ENCODE measurements at places on chromosomes 12 and 14.
A peak's percentile ranks its signal among the peaks of the same experiment; 100 is the strongest.

- no peak for DNase-seq
These were observed 26.9 kb downstream of the DAAM1 start for GRCh38 chr14:59215322-59215721.

- DNase-seq, result no peak
These were observed 6.7 kb downstream of the PLCZ1 start for GRCh38 chr12:18731156-18731555.

GRCh38 chr12:124687174-124687902, 119.9 kb upstream of the NCOR2 start:
- DNase-seq, result no peak

DNA sequence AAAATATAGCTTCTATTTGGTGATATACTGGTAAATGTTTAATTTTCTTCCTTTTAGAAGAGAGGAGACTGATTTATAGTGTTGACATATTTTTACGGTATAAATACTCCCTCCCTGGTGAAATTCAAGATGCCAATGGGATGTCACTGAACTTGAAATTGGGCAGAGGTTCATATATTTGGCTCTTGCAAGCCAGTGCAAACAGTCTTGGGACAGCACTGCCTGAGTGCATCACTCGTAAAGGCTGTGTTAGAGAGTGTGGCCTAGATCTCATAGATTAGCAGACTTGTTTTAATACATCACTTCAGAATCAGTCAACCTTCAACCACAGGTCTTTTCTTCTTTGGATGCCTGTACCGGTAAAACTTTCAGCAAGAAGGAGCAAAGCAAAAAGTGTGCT, 681.0 kb downstream of the NRXN3 start:
- DNase-seq, result no peak

- DNase-seq, result no peak
These were observed 58.1 kb downstream of the CPNE8 start for GRCh38 chr12:38847247-38847646.

GRCh38 chr14:50257732-50258131, 26.4 kb upstream of the SOS2 start:
- DNase-seq, result no peak

DNA sequence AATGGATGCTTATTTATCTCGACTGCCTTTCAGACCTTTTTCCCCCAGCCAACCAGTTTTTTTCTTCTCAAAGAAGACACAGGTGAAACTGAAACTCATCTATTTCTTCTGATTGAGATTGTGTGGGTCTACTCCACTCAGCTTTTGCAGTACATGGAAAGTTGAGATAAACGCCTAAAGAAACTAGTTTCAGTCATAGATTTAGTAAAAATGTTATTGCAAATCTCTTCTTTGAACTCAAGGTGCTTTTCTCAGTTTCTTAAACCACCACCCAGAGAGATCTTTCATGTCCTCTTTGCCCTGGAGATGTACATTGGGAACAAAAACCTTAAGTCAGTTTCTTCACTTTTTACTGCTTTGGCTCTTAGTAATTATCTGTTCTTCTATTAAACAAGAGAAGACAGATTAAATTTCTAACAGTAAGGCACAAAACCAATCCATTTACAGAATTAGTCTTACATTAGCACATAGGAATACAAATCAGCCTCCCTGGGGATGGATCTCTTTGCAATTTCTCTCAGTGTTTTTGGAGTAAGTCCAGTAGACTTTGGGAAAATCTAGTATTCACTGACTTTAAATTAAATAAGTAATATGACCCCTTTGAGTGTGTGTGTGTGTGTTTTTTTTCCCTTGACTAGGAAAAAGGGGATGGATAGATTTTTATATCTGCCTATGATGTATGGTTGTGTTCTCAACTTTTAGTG, 11.6 kb downstream of the FBXW8 start:
- DNase-seq, result peak; percentile 30

DNA sequence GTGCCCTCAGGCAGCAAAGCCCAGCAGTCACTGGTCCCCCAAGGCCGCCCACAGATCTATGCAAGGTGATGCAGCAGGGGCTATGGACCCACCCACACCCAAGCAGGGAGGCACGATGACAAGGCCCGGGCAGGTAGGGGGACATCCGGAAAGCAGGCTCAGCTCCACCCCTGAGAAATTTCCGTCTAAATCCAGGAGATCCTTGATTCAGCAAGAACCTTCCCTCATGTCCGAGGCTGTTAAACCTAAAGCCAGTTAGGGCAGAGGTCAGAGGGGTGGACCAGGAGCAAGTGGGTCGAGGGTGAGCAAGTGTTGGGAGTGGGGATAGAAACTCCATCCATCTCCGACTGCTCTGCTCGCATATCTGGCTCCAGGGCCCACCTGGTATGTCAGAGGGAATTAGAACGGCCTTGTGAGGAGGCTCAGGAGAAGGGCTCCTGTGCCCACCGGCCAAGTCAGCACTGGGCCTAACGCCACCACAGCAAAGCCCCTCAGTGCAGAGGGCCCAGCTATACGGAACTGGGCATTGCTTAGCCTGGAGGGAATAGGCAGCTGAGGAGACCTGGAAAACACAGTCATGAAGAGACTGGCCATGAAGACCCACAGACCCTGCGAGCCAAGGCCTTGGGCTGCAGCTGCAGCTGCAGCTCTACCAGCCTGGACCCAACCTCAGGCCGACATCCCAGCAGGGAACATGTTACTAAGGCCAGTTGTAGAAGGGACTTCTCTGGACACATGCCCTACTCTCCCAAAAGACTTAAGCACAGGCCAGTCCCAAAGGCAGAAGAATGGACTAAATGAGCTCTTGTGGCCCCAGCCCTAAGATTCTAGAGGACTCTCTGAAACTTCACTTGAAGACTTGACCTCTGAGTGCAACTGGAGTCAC, 34.3 kb downstream of the DAD1 start:
- DNase-seq, result no peak

GRCh38 chr12:52005903-52006703, 643 bp upstream of the TAMALIN start:
- no peak for DNase-seq

DNA sequence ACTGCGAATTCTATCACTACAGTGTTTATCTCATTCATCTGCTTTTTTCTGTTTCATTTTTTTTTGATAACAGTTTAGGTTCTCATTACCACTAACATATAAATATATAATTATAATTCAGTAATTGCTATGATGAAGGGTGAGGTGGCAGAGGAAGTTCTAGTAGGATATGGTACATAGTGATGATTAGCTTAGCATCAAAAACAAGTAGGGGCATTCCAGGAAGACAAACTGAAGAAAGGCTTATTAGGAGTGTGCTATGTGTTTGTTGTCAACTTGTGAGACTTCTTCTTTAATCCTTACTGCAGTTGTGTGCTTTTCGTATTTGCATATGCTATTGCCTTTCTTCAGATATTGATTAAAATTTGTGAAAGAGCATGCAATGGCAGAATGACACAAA, 20.6 kb downstream of the FUT8 start:
- DNase-seq, result no peak

DNA sequence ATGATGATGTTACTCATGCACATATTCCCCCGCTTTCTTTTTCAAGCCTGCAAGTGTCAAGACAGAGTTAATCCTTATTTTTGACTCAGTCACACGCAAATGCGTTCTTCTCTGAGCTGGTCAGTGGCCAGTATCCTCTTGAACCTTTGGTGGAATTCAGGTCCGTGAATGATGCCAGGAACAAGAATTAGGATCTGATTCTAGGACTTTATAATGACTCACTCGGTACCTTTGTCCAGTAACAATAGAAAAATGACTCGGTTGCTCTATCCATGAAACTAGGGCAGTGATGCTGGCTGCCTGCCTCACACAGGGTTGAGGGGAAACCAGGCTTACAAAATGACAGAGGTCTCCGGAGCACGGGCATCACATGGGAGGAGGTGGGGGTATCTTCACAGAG, 185.8 kb upstream of the NUDT4 start:
- DNase-seq, result no peak

DNA sequence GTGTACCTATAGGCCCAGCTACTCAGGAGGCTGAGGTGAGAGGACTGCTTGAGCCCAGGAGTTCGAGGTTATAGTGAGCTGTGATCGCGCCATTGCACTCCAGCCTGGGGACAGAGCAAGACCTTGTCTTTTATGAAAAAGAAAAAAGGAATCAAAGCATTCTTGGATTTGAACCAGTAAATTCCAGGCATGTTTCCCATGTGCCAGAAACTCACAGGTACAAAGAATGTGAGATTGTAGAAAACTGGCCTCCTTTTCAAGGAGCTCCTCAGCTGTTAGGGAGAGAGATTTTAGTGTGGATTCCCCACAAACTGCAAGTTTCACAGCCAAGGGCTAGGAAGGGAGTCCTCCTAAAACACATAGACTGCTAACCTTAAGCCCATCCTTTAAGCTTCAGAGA, 95.0 kb downstream of the FOXN4 start:
- DNase-seq, result no peak

- DNase-seq, result no peak
These were observed 65.8 kb downstream of the EEA1 start for GRCh38 chr12:92863251-92863650.

DNA sequence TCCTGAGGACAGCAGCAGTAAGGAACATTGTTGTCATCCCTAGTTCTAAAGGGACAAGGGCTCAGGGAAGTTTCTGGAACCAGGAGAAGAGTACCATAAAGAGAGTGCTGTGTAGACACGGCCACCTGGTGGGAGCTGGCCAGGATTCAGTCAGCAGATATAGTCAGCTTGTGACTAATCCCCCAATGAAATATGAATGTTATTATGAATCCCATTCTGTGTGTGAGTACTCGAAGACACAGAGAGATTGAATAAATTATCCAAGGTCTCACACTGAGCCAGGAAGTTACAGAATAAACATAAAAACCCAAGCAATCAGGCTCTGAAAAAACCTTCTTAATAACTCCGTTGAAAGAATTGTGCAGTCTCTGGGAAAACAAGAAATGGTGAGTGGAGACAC, 1359.5 kb downstream of the AACS start:
- DNase-seq, result no peak

DNA sequence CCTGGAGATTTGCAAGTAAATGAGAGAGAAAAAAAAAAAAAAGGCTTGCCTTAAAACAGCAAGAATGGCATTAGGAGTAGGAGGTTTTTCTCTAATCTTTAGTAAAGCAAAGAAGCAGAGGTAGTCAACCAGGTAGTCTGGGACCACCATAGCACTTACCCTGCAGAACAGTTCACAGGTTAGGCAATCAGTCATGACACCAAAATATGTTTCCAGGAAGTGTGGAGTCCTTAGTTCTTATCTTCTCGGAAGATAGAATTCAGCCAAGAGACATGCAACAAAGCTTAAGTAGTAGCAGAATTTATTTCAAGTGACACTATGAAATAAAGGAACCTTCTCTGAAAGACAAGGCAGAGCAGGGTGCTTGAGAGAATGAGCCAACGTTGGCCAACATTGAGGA, 295.8 kb downstream of the IPO8 start:
- no peak for DNase-seq

- peak; percentile 17 for DNase-seq
These were observed at the start of gene SLC38A4 for GRCh38 chr12:46825591-46826414. Gene SLC38A4, minus strand, starts transcription at chr12:46825997. Its CDS starts 32,926 bp downstream, at chr12:46793071.

DNA sequence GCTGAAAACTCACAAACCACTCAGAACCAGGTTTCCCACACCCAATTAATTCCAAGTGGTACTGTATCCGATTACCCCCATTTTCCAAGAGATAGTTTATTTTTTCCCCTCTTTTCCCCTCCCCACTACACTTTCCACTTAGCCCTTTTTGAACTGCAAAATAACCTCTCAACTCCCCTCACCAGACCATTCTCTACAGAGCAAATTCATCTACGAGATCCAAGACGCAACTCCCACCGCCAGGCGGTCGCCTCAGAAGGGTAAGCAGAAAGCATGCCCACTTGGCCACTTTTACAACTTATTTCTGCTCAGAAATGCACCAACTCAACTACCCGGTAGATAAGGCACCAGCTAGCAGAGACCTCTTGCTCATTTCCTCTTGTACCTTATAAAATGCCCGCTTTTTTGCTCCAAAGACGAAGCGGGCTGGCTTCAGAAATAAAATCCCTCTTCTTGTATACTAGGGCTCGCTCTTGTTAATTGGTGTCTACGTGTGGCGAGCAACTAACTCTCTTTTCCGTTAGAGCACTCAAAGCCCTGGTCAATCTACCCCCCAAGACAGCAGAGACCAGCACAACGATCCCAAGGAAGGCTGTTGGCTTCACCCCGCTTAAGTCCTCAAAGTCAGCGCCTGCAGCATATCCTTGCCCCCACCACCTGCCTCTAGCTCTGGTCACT, 910 bp upstream of the SRP54 start:
- no peak for DNase-seq

- no peak for DNase-seq
These were observed 37.0 kb upstream of the TMX1 start for GRCh38 chr14:51202914-51203665.

DNA sequence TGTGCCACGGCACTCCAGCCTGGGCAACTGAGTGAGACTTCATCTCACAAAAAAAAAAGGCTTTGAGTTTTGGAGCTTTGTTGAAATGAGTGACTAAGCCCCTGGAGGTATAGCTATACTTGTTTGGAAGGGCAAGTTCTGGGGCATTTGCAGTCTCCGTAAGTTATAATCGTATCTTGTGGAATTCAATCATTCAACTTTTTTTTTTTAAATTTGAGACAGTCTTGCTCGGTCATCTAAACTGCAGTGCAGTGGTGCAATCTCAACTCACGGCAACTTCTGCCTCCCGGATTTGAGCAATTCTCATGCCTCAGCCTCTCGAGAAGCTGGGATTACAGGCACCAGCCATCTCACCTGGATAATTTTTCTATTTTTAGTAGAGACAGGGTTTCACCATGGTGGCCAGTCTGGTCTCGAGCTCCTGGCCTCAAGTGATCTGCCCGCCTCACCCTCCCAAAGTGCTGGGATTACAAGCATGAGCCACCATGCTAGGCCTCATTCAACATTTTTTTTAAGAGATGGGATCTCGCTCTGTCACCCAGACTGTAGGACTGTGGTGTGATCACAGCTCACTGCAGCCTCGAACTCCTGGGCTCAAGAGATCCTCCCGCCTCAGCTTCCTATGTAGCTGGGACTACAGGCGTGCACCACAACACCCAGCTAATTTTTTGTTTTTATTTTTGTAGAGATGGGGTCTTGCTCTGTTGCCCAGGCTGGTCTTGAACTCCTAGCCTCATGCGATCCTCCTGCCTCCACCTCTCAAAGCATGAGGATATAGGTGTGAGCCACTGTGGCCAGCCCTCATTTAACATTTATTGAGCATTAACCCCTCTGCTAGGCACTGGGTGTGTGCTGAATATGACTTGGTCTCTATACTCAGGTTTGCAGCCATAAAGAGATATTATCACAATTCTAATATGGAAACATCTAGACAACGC, 133.7 kb upstream of the MAP1LC3B2 start:
- no peak for DNase-seq

DNA sequence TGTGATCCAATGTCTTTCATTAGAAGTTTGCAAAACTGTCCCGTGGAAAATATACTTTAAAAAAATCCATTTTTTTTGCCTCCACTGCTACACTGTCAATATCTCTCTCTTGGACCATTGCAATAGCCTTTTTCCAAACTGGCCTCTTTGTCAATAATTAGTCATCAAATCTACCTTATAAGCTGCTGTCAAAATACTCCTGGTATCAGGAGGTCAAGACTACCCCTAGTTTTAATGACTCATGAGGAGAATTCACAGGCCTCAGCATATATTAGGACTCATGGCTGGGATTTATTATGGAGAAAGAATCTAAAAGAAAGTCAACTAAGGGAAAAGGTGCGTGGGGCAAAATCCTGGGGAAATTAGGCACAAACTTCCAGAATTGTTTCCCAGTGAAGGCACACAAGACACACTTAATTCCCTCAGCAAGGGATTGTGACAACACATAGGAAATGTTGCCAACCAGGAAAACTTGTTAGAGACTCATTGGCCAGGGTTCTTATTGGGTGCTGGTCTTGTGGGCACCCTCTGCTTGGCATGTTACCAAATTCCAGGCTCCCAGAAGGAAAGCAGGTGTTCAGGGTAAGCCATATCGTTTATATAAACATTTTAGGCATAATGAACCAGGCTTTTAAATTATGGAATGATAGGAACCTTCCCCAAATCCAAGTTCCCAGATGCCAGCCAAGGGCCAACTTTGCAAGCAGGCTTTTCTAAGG, 56.1 kb downstream of the TMEM117 start:
- DNase-seq, result no peak
